ENCODE measurements at places on chromosomes 7 and 10.
A peak's percentile ranks its signal among the peaks of the same experiment; 100 is the strongest.

DNA sequence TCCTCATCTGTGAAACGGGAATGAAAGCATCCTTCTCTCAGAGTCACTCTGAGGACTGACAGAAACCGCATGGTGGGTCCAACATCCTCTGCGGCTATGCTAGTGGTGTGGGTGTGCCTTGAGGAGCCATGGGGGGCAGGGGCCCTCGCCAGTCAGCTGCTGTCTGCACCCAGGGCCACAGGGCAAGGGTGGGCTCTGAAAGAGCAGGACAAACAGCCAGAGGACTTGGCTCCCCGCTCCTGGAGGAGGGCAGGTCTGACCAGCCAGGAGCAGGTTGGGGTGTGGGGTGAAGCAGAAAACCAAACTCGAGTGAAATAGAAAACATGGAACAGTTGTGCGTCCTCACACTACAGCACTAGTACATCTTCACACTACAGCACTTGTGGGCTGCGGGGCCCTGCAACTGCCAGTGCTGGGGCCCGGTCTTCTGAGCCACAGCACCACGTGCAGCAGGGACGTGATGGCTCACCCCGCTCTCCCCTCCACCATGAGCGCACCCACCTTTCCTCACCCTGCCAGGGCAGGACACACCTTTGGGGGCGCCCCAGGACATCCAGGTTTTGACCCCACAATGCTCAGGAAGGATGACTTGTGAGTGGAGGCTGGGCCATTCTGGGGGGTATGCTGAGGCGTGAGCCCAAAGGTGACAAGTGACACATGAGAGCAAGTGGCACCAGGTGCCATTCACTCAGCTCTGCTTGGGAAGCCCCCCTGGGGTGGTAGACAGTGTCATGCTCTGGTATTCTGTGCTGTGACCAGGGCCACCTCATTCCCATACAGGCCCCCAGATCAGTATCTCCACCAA, 96.1 kb upstream of the RET start:
- no peak for DNase-seq

DNA sequence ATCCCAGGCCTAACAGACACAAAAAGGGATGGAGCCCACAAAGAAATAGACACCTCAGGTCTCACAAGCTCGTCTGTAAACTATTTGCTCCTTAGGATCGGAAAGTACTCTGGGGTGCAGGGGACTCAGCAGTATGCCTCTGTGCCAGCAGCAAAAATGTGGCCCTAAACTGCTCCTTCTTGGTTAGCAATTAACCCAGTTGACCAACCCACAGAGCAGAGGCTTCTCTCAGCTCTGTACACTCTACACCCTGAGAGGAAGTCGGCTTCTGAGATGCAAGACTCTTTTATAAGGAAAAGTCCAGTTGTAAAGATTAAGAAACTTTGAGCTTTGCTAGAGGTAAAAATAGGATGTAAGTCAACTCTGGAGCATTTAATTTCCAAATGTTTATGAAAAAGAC, 156.3 kb upstream of the PRSS58 start:
- DNase-seq: no peak

- DNase-seq: no peak
These were observed 1.8 kb downstream of the FRAT2 start for GRCh38 chr10:97332591-97333350.

- DNase-seq: no peak
These were observed 540.1 kb downstream of the PTPRN2 start for GRCh38 chr7:158047391-158048059.

DNA sequence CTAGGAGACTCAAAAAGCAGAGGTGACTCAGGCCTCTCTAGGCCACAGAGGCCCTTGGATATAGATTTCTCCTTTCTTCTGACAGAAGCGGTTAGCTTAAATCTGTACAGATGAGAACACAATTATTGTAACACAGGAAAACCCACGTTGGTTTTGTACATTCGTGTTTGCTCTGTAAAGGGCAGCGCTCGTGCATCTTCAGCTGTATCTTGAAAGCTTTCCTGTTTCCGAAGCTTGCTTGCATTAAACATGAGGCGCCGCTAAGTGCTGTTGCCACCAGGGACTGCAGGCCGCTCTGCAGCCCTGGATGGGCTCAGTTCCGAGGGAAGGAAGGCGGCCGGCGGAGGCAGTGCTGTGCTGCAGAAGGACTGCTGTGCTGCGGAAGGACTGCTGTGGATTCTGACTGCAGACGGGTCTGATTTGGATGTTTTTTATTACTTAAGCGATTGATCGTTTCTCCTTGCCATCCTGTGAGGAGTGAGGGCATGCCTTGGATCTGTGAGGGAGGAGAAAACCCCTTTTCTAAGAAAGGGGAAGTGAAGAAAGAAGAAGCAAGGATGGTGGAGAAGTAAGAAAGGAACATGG, 53.3 kb downstream of the FHIP2A start:
- no peak for DNase-seq

DNA sequence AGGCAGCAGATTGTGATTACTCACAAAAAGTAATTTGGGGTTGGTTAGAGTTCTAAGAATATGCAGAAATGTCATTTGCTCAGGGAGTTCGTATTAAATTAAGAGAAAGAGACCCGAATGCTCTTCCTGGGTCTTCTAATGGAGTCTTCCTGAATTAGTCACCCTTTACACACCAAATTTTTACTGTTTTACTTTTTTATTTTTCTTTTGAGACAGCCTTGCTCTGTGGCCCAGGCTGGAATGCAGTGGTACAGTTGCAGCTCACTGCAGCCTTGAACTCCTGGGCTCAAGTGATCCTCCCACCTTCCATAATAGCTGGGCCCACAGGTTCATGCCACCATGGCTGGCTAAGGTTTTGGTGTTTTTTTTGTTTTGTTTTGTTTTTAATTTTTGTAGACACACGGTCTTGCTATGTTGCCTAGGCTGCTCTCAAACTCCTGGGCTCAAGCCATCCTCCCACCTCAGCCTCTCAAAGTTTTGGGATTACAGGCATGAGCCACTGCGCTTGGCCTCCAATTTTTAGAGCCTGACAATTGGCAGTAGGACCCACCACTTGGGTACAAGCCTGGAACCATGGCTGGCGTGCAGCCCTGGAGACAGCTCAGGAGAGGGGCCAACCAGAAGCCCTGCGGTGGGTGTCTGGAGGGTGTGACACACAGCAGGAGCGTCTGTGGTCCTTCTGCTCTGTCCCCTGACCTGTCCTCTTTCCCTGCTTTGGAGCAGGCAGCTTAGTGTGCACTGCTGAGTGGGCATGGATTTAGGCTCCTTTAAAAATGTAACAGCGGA, 16.4 kb upstream of the BHLHA15 start:
- no peak for DNase-seq

DNA sequence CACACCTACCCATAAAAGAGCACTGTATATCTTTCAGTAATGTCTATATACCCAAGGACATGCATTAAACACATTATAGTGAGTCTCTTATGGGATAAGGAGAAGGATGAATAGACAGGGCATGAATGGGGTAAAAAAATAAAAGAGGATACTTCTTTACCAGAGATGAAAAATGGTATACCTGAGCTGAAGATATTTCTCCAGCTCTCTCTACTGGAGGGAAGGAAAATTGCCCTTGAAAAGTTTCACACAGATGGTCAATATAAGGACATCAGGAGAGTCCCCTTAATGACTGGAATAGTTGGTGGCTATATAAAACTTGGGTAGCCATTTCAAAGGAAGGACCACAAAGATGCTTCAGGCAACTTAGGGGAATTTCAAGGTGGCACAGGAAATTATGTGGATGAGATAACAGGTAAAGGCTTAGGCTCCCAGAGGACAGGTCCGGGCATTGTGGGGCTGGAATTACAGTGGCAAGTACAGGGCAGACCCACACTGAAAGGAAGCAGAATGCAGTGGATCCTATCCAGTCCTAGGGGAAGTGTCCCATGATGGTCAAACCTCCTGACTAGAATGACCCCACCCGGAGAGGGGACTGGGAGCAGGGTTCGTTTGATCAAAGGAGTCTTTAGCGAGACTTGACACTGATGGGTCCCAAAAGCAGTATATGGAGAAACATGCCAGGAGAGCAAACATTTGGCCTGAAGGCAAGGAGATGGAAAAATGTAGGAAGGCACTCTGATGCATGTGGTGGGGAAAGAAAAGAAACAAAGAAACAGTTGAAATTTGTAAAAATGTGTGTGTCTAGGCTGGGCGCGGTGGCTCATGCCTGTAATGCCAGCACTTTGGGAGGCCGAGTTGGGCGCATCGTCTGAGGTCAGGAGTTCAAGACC, 35.6 kb downstream of the PLAU start:
- no peak for DNase-seq

GRCh38 chr7:42020061-42020460, 216.9 kb downstream of the GLI3 start:
- no peak for DNase-seq

DNA sequence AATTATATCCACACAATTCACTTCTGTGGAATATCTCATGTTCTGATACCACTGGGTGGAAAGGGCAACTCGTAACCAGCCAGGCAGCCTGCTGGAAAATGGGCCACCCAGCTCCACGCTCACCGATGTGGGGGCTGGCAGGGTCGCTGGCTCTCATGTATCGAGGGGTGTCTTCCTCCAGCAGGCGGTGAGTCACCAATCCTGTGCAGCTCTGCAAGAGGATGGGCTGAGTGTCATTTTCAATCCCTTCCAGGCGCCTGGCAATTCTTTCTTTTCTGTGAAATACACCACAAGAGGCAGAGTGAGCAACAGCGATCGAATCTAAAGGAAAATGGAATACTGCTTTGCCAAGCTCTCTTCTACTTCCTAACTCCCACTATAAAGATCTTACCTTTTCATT, 80.1 kb downstream of the SVIL start:
- DNase-seq: no peak

GRCh38 chr7:134899729-134900128, 86.6 kb upstream of the AGBL3 start:
- DNase-seq: no peak

GRCh38 chr10:12041766-12042408, 722 bp downstream of the UPF2 start:
- DNase-seq: peak; percentile 9

- no peak for DNase-seq
These were observed 64.1 kb downstream of the PIK3AP1 start for GRCh38 chr10:96656198-96656577.

GRCh38 chr10:70889291-70889690, 926 bp upstream of the PCBD1 start:
- DNase-seq: no peak

GRCh38 chr10:127576740-127577161, 27.6 kb downstream of the NPS start:
- no peak for DNase-seq

DNA sequence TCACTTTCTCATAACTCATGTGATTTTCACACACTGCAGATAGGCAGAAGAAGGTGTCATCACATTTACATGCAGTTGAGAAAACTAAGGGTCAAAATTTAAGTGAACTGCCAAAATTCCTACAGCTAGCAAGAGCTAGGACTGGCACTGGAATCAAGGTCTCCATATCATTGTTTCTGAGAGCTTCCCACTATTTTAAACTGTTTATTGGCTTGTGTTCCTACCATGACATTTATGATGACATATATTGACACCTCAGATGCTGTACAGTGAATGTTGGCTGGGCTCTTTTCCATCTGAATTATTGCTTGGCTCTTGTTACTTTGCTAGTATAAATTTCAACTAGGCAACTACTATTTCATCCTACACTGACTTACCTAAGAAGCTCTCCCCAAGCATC, 2.0 kb downstream of the THSD7A start:
- no peak for DNase-seq

- DNase-seq: no peak
These were observed 449.1 kb downstream of the SUGCT start for GRCh38 chr7:40583667-40584444.

DNA sequence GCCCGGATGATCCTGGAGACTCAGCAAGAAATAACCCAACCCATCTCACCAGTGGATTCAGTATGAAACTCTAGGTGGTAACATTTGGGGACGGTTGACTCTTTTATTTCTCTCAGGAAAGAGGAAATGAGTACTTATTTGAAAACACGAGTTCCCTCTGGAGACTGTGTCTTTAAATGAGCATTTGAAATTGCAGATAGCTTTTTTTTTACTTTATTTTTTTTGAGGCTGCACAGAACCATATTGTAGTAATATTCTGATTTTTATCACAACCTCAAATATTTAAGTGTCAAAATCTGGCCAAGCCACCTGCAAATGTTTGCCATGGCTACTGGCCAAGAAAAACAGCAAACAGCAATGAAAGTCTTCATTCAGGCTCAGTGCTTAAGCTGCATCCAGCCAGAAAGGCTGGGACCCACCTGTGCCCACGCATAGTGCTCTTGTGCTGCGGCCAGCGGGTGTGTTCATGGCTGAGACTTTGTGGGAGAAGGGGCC, 160.8 kb downstream of the CREB5 start:
- no peak for DNase-seq

DNA sequence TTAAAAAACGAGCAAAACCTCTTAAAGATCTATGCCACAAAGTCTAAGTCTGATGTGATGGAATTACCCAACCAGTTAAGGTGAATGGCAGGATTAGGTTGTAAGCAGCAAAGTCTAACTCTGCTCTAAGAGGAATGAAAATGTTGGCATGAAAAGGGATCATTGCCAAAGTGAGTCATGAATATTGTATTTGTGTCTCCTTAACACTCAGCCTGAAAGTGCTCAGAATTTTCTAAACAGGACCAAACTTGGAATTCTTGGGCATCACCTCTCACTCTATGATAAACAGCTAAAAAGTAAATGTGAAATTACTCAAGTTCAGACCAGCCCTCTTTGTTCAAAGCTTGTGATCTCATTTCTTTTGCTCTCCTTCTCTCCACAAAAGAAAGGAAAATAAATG, 27.0 kb downstream of the PPP1R3A start:
- DNase-seq: no peak

GRCh38 chr7:51620706-51621105, 304.1 kb upstream of the COBL start:
- DNase-seq: no peak

GRCh38 chr7:74684473-74684872, 27.0 kb downstream of the GTF2I start:
- no peak for DNase-seq

DNA sequence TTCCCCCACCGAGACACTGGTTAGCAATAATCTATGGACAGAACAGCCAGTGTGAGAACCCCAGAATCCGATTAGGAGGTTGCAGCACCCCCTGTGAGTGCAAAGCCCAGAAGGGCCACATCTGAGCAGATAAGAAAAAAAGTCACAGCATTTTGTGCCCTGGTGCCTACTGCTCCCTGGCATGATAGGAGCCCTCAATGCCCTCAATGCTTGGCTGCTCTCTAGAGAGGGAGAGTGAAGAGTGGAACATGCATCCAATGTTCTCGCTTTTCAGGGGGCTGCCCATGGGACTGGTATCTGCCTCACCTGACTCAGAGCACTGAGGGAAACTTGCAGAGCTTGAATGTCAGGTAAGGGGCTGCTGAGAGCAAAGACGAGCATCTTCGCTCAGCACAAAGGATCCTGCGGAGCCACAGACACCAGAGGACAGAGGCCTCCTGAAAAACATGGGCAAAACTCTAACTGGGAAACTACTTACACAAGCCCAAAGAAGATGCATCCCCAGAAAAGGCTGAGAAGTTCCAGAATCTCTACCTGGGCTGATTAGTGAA, 98.0 kb upstream of the FAM20C start:
- no peak for DNase-seq
